Stimulated activated CD4-positive, alpha-beta T cell treated with anti-CD3 and anti-CD28 coated beads, Interleukin-2, amount 100 ng/mL, for 24 hours (primary cell): ENCODE measurements at places on chromosomes 11 and 22.

GRCh38 chr11:92657226-92657625 is 312.2 kb upstream of the MTNR1B start:
- DNase-seq: no peak

DNA sequence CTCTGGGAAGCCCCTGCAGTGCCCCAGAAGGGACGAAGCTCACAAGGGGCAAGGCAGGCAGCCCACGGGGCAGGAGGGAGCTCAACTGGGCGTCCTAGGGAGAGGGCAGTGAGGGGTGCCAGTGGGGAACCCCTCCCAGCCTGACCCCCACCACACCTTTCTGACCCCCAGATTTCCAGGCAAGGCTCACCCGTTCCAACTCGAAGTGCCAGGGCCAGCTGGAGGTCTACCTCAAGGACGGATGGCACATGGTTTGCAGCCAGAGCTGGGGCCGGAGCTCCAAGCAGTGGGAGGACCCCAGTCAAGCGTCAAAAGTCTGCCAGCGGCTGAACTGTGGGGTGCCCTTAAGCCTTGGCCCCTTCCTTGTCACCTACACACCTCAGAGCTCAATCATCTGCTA is 15.7 kb downstream of the CD5 start:
- DNase-seq: no peak

DNA sequence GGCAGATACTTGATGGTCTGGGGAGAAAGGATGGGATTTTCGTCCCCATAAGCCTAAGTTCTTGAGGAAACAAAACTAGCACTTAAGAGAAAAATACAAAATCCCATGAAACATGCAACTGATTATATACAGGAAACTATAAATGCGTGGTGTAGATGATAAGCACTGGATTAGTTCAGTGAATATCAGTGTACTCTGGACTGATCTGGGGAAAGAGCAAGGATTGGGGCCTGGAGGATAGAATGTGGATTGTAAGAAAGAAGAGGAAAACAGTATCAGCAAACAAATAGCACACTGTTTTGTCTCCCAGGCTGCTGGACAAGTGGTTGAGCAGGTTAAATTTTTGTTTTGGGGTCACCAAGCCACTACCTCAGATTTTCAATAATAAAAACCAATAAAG is 49.8 kb downstream of the DCUN1D5 start:
- no peak for DNase-seq

DNA sequence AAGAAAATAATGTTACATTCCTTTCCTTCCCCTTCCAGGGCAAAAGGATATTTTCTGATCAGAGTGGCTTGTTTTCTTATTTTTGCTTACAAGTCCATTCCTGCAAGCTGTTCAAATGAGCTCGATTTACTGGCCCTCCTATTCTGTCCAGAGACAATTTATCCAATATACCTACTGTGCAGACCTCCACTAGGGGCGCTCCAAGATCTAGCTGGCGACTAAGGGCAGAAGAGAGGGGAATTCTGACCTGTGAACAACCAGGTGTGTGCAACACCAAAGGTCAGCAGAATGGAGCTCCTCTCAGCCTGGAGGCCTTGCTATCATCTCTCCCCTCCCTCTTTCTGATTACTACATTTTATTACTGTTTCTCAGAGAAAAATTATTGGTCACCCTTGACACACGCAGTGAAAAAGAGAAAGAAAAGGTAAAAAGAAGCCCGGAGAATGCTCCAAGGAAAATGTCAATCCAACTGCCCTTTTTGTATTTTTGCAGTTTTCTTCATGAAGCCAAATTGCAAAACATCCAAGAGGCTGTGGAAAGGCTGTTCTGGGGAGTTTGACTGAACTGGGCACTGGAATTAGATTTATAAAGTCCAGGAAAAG is 3.2 kb downstream of the SEZ6L start:
- peak; percentile 19 for DNase-seq

DNA sequence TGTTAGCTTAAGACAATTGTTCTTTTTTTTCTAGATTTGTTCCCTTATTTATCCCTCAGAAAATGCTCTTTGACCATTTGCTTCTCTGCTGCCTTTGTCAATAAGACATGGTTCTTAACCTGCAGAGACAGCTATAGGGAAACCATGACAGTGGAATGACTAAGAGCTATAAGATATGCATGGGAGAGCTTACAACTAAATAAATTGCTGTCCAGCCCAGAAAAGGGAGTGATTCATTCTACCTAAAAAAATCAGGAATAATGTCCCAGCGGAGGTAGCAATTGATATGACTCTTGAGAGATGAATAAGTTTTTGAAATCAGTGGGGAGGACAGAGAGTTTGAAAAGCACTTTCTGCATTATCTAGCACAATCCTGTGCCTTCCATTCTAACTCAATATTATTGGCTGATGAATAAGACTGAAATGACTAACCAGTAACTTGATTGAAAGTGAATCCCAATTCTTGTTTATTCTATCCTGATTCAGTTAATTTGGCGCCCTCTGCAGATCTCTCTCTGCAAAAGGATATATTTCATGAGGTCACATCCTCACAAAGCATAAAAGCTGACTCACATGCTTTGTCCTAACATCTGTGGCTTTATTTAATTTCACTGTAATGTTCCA is 680.5 kb upstream of the API5 start:
- DNase-seq: no peak

- DNase-seq: no peak
Observed at GRCh38 chr11:96486890-96487611, 97.2 kb downstream of the JRKL start.

- DNase-seq: no peak
Observed at GRCh38 chr22:44887941-44888366, 121.9 kb downstream of the PHF21B start.
